Metanephros (tissue), 2 donors: ENCODE measurements at places on chromosomes 2 and 18. TPM values are rescaled to one million over a fixed set of nuclear protein-coding genes. Genes with fewer than 3 reads are reported as not detected.

The DCAF17 gene
- 24.8 TPM for total RNA-seq

The NOSTRIN gene
- 25.3 TPM for total RNA-seq

The TGFA gene
- total RNA-seq, result 13.8 TPM

The HIBCH gene
- total RNA-seq, result 34.7 TPM

The POTEE gene
- not detected for total RNA-seq

The CD28 gene
- total RNA-seq, result 2.7 TPM

The ZNF804A gene
- total RNA-seq, result 0.99 TPM

The GPR55 gene
- 0.18 TPM for total RNA-seq

The TMEM163 gene
- total RNA-seq, result 0.64 TPM

The PLA2R1 gene
- 54.5 TPM for total RNA-seq

The MYL12A gene
- total RNA-seq, result 320 TPM

The EHD3 gene
- 26.4 TPM for total RNA-seq

The NTSR2 gene
- total RNA-seq, result not detected

The SLC35F6 gene
- total RNA-seq, result 21.4 TPM

The REG3A gene
- total RNA-seq, result not detected

The CD8B2 gene
- 0.06 TPM for total RNA-seq

The PAX3 gene
- total RNA-seq, result 0.58 TPM

The SCYGR4 gene
- total RNA-seq, result not detected

The SERPINB3 gene
- not detected for total RNA-seq

The OSR1 gene
- total RNA-seq, result 7.8 TPM

The CYB5A gene
- total RNA-seq, result 234 TPM

The CDCA7 gene
- 12.0 TPM for total RNA-seq

The MRO gene
- total RNA-seq, result 1.2 TPM

The CROCC2 gene
- total RNA-seq, result 0.18 TPM

The POMC gene
- 7.8 TPM for total RNA-seq

The LRRC30 gene
- 6.4 TPM for total RNA-seq

The TFPI gene
- total RNA-seq, result 43.4 TPM

The GBX2 gene
- 0.35 TPM for total RNA-seq

The NLRC4 gene
- total RNA-seq, result 1.6 TPM

The RGPD8 gene
- total RNA-seq, result 20.2 TPM

The NT5DC4 gene
- total RNA-seq, result not detected

The RGPD3 gene
- total RNA-seq, result 0.29 TPM

The CNGA3 gene
- total RNA-seq, result not detected

The KCNJ3 gene
- total RNA-seq, result 6.1 TPM

The COL5A2 gene
- total RNA-seq, result 147 TPM

The SP3 gene
- 144 TPM for total RNA-seq

The RPS27A gene
- 979 TPM for total RNA-seq

The SLC16A14 gene
- 10.1 TPM for total RNA-seq

The SANBR gene
- total RNA-seq, result 13.1 TPM

The IMP4 gene
- total RNA-seq, result 42.7 TPM

The FAM124B gene
- 6.4 TPM for total RNA-seq

The CRACDL gene
- 4.6 TPM for total RNA-seq
